ENCODE measurements at places on chromosomes 16 and 17. TPM values are rescaled to one million over a fixed set of nuclear protein-coding genes. Genes with fewer than 3 reads are reported as not detected.

Gene COL1A1
- 6,733 TPM for total RNA-seq

Gene KIF2B
- not detected for total RNA-seq

Gene HLF
- total RNA-seq, result 2.6 TPM

Gene LGALS3BP
- 579 TPM for total RNA-seq

Gene CACNG3
- not detected for total RNA-seq

Gene KRTAP9-4
- not detected for total RNA-seq

Gene CDH16
- not detected for total RNA-seq
